Fibroblast of the aortic adventitia (primary cell): ENCODE measurements at places on chromosomes 2 and 18. TPM values are rescaled to one million over a fixed set of nuclear protein-coding genes. Genes with fewer than 3 reads are reported as not detected.

PRSS56 gene
- not detected in 2 replicates for total RNA-seq

DNA sequence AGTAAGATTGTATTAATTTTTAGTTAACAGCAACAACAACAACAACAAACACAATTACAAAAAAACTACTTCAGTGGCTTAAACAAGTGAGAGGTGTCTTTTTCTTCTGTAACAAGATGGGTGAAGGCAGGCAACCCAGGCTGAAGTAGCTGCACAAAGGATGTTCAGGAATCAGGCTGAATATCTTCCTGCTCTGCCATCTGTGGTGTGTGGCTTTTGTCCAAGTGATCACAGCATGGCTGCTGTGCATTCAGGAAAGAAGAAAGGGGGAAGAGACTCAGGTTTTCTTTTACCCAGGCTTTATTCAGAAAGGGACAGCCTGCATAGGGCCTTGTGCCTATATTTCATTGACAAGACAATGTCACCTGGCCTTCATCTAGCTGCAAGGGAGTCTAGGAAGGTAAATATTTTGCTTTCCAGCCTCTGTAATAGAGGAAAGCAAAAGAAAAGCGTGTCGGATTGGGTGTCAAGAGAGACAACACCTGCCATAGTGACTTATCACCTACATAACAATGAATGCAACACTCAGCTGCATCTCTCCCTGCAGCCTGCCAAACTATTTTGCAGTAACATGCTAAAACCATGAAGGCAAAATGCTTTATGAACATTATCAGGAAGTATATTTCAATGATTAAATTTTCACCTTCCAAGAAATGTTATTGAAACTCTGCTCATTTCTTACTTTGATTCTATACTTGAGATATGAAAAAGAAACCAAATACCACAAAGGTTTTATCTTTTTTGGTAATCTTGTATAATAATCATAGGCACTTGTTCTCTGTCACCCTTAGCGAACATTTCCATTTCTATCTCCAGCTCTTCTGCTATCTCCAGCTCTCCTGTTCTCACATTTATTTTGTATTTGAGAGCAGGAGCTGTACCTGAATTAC is 14.6 kb downstream of the G6PC2 start:
- no peak for DNase-seq

- DNase-seq = peak; percentile 78
These were observed 11.5 kb upstream of the DIPK1C start for GRCh38 chr18:74468547-74469061.

- DNase-seq = no peak
These were observed 1.5 kb downstream of the KCNIP3 start for GRCh38 chr2:95298486-95299111.

- peak; percentile 40 for DNase-seq
These were observed 283.5 kb upstream of the TANK start for GRCh38 chr2:160876765-160877164.

DNA sequence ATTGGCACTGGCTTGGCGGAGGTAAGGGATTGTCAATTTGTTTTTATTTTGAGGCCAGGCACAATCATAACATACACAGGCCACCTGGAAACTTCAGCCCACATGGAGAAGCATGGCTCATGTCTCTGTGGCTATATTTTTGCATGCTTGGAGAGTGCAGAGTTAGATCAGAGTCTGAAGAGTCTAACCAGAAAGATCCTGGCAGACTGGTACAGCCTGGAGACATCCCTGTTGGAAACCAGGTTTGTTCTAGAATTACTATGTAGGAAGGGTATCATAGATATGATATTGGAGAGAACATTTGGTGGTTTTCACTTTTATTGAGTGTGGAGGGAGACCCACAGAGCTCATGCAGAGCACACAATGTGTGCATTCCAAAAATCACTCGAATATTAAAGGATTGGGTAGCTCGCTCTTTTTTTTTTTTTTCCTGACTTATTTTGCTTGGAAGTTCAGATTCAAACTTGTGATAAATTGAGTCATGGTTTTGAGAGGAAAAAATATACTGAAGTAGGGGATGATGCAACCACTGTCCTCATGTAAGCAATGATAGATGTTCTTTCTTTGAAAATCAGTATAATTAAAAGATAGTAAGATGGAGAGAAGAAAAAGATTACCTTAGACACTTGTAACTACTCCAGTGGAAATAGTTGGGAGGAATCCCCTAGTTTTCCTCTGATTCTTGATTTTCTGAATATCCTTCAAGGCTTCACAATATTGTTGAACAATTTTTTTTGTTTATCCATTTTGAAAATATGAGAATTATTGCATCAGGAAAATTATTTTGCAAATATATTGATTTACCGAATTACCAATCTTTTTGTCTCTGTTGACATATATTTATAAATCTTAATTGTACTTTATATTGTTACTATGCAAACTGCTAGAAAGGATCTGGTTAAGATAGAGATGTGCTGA is 185.7 kb upstream of the ZEB2 start:
- peak; percentile 65 for DNase-seq

DNA sequence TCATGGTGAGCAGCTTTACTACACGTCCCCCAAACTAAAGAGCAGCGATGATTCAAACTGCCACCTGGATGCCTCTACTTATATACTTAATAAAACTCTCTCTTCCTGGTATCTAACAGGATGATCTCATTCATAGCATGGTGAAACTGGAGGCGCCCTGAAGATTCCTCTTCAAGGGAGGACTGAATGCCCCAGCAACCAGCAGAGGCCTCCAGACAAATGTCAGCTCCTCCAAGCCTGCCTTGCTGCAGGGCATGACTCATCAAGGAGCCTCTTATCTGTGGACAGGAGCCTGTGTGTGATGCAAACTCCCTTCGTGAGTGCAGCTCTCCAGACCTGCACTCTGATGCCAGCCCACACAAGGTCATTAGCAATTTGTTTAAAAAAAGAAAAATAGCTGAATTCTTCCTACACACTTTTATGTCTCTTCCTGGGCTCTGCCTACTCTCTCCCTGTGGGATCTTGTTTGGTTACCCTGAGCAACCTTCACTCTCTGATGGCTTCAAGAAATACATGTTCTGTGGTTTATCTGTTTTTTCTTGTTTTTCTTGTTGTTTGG is 30.2 kb downstream of the LONRF2 start:
- peak; percentile 94 for DNase-seq

DNA sequence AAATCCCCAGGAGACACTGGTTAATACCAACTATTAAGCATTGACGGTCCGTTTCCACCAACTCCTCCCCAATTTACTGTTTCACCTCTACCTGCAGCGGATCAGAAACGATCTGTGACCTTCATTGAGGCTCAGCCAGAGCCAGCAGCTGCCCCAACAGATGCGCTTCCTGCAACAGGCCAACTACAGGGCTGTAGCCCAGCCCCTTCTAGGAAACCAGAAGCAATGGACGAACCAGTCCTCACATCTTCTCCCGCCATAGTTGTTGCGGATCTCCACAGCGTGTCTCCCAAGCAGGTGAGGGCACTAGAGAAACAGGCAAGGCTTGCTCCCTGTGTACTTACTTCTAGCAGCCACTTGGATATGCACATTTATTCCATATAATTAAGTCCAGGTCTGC is 8.5 kb upstream of the RPE start:
- no peak for DNase-seq
